Occipital lobe (tissue), 3 donors: ENCODE measurements at places on chromosomes 16 and 17. TPM values are rescaled to one million over a fixed set of nuclear protein-coding genes. Genes with fewer than 3 reads are reported as not detected.

OTOP2 gene
- total RNA-seq: not detected

NARF gene
- total RNA-seq: 38.1 TPM

TBC1D3B gene
- total RNA-seq: 1.9 TPM

GRCh38 chr16:72569677-72570076 is 397.7 kb upstream of the PMFBP1 start:
- DNase-seq: no peak

DNA sequence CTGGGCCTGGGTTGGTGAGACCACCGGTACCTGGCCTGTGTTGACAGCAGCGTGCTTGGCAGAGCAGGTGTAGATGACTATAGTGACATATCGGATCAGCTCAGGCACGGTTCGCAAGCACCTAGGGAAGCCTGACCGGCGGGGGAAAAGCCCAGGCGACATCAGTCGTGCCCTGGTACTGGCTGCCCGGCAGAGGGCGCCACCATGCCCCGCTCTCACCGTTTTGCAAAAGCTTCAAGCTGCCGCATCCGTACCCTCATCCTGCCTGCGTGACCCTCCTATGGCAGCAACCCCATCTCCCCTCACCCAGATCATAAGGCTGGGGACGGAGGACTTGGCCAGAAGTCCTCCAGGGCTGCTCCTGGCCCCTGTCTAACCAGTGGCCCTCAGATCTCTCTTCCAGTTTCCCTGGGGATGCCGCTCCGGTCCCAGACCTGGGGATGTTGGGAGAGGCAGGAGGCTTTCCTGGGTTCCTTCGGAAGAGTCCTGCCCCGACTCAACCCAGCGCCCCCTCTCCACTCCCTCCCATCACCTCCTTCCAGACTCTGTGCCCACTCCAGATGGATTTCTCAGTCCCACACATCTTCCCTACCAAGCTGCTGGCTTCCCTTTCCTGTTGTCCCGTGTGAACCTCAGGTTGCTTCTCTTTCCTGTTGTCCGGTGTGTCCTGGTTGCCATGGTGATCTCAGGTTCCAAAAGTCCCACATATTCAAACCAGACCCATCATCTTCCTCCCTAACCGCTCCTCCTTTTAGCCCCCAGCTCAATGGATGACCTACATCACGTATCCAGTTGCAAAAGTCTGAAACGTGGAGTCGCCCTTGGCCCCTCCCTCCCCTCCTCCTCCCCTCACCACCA is 13.7 kb downstream of the ALOX12B start:
- no peak for DNase-seq

- DNase-seq: no peak
Measured at GRCh38 chr16:17270683-17271109, 200.1 kb downstream of the XYLT1 start.

- DNase-seq: no peak
Measured at GRCh38 chr16:88784074-88784855, 755 bp downstream of the PIEZO1 start.

DNA sequence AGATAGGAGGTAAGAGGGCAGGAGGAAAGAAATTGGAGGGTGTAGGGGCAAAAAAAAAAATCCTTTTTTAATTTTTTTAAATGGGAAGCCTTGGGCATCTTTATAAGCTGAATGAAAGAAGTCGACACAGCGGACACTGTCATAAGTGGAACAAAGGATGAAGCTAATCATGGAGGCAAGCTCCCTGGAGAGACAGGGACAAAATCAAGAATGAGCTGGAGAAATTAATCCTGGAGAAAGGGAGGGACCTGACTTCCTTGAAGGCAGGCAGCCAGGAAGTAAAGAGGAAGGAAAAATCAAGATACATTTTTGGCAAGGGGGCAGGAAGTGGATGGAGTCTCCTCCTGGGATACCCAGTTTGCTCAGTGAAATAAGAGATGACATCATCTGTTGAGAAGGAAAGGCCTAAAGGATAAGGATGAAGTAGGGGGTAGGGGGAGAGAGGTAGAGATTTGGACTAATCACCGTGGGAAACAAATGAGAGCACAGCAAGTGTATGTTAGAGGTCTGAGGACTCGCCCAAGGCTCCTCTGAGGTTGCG is 179.3 kb downstream of the SLC39A11 start:
- no peak for DNase-seq

- no peak for DNase-seq
Measured at GRCh38 chr16:1776991-1777374, 4.0 kb upstream of the MRPS34 start.

DNA sequence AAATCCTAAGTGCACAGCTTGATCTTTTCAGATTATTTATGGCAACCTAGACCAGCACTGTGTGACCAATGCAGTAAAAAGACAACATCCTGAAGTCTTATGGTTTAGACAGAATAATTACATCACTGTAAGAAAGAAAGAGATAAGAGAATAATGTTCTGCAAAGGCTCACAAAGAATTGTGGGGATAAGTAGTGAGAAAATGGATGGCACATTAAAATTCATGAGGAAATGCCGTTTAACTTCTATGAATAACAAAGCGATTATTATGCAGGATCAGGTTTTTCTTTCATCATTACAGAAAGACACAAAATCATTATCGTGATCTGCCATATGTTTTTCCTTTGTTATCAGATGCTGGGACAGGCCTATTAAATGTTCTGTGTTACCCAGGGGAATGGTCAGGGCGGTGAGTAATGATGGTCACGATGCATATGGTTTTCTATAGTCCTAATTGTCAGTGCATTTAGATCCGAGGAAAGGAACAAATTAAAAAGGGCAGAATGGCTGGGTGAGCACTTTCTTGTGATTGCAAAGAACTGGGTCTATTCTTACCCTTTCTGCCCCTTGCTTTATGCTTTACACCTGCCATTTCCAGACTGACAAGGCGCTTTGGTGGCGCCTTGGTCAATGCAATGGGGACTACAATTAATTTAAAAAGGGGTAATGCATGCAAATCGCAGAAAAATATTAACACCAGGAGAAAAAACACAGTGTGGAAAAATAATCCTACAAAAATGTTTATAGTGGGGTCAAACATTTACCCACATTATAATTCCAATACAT is 18.1 kb upstream of the DHX40 start:
- no peak for DNase-seq

DNA sequence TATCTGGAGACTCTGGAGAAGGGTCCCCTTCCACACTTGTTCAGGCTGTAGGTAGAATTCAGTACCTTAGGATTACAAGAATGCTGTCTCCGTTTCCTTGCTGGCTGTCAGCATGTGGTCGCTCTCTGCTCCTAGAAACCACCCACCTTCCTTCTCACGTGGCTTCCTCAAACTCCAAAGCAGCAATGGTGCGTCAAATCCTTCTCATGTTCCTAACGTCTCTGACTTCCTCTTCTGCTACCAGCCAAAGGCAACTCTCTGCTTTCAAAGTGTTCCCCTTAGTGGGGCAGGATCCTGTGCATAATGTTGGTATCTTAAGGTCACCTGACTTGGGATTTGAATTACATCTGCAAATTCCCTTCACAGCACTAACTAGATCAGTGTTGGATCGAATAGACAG is 30.9 kb upstream of the DYNLRB2 start:
- DNase-seq: no peak

DNA sequence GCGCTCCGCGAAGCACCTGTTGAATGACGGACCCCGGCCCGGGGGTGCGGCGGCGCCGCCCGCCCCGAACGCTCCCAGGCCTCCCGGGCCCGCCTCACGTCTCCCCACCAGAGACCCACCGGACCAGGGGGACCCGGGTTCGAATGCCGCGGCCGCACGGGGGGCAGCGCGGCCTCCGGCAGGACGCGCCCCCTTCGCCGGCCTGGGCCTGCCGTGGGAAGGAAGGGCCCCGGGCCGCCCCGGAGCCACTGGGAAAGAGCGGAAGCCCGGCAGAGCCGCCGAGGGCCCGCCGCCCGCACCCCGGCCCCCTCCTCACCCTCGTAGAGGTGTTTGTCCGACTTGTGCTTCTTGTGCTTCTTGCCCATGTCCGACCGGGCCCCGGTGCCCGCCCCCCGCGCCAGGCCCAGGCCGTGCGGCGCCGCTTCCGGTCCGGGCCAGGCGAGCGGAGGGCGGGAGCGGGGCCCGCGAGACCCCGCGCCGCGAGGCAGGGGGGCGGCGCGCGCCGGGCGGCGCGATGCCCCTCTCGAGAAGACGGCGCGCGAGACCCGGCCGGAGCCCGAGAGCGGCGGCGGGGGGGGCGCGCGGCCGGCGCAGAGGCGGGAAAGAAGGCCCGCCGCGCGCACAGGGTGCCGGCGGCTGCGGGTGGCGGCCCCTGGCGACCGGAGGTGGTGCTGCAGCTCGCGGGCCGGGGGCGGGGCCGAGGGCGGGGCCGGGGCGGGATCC is at the start of gene BRD7:
TSS of gene BRD7 (minus strand) at position 579 of the 723 bp plus-strand sequence. CDS start at position 365, 214 bp downstream.
- DNase-seq: peak; percentile 57

GRCh38 chr17:61248399-61248798 is 151.2 kb upstream of the TBX2 start:
- no peak for DNase-seq
